Frontal cortex (tissue), 4 donors: ENCODE measurements at places on chromosomes 4 and X. TPM values are rescaled to one million over a fixed set of nuclear protein-coding genes. Genes with fewer than 3 reads are reported as not detected.

PIR gene
- total RNA-seq: 2.0 TPM

TDO2 gene
- total RNA-seq: not detected

SHOX gene
- not detected for total RNA-seq

GRCh38 chrX:38718311-38718710, 82.9 kb upstream of the MID1IP1 start:
- DNase-seq: no peak

GRCh38 chrX:119025900-119026299, 46.9 kb upstream of the CT47C1 start:
- DNase-seq: no peak

- DNase-seq: peak; percentile 46
These were observed 27.3 kb upstream of the JADE1 start for GRCh38 chr4:128782076-128782715.

- no peak for DNase-seq
These were observed 35.9 kb upstream of the PPA2 start for GRCh38 chr4:105509714-105510113.

DNA sequence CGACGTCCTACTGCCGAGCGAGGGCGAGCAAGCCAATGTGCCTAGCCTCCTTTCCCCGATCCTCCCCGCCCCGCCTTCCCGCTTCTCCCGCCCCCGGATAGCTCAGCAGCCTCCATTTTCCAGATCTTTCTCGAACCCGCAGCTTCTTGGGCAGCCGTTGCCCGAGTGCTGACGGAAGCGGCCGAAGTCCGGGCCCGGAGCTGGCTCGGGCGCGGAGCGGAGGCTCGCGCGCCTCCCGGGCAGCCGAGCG, 172 bp upstream of the HSPA4L start:
- DNase-seq: peak; percentile 90

GRCh38 chr4:20901851-20902250, 201.6 kb downstream of the PACRGL start:
- DNase-seq: no peak

DNA sequence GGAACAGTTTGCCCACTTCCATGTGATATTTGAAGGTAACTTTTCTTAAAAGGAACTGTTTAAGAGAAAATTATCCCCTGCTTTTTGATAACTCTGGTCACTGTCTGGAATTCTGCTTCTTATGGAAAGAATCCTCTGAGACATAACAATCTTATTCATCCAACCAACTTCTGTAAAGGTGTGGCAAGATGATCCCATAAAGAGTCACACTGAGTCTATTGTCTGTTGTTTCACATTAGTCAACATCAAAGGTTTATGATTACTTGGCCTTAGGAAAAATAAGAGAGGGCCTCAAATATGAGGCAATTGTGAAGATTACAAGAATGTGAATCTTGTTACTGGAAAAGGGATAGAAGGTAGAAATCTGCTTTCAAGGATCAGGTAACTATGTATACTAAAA, 88.0 kb upstream of the MAGEB18 start:
- DNase-seq: no peak

- DNase-seq: no peak
These were observed 9.6 kb downstream of the NLGN3 start for GRCh38 chrX:71154196-71154595.

DNA sequence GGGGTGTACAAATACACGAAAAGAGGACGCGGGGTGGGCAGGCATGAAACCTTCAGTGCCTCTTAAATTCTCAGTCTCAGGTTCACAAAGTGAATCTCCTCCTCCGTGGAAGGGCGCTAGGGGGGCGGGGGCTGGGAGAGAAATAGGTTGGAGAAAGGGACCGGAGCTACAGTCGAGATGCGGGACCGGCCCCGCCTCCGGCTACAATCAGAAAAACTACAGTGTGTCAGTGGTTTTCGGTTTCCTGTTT, 3.4 kb downstream of the MAML3 start:
- no peak for DNase-seq

GRCh38 chr4:93267747-93268146, 560.8 kb upstream of the ATOH1 start:
- no peak for DNase-seq

DNA sequence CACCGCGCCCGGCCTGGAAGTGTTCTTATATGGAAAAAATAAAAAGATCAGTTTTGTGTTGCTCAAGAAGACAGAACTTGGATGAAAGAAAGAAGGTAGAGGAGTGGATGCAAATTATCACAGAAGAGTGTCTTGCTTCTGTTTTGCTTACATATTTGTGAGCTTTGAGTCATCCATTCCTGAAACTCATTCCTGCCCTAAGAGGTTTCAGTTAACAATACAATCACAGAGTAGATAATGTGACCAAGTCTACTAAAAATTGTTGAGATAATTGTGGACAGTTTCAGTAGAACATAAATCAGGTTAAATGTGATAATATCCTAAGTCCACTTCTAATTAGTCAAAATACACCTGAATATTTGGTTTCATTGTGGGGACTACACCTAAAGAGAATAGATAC, 26.4 kb upstream of the LRCH2 start:
- no peak for DNase-seq

DNA sequence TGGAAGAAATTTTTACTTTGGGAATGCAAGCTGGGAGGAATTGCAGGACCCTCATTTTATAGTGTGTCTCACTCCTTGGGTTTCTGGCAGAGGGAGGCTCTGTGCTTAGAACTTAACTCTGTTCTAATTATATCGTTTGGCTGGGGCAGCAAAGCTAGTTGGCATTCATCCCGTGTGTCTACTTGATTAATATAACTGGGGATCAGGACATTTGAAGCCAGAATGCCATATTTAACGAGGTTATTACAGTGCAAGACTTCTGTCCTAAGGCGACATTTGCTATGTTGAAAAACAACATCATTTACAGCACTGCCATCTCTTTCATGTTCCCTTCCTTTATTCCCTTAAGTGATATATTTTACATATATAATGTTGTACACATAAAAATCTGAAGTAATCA, 179.1 kb upstream of the TBC1D9 start:
- no peak for DNase-seq

PABPC5 gene
- 14.3 TPM for total RNA-seq

NEUROG2 gene
- 36.7 TPM for total RNA-seq

- DNase-seq: no peak
These were observed 179.3 kb upstream of the STS start for GRCh38 chrX:6968231-6968630.

DNA sequence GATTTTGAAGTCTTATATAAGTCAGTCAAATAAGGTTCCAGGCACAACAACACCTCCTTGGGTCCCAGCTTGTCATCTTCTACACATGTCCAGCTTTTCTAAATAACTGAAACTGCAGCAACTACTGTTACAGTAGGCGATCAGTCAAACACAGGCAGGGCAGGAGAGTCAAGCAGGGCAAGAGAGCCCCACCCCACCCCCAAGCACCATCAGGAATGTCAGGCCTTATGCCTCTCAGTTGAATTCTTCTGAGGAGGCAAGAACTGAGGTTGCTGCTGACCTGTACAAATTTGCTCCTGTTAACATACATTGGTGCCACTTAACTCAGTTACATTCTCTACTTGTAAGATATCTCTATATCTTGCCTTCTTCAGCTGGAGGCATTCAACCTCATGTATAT, 608.8 kb upstream of the PCDH10 start:
- DNase-seq: no peak

DNA sequence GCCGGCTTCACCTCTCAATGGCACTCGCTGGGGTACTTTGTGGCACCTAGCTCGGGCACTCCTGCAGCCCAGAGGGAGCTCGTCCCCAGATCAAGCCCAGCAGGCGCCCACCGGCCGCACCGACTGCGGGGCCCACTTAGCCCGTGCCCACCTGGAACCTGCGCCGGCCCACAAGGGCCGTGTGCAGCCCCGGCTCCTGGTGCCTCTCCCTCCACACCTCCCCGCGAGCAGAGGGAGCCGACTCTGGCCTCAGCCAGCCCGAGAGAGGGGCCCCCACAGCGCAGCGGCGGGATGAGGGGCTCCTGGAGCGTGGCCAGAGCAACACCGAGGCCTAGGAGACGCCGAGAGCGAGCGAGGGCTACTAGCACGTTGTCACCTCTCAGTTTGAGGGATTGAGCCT, 82.1 kb upstream of the SHISA3 start:
- DNase-seq: no peak

CNKSR2 gene
- 173 TPM for total RNA-seq

VCX2 gene
- not detected for total RNA-seq

F8A3 gene
- total RNA-seq: 1.2 TPM

DNA sequence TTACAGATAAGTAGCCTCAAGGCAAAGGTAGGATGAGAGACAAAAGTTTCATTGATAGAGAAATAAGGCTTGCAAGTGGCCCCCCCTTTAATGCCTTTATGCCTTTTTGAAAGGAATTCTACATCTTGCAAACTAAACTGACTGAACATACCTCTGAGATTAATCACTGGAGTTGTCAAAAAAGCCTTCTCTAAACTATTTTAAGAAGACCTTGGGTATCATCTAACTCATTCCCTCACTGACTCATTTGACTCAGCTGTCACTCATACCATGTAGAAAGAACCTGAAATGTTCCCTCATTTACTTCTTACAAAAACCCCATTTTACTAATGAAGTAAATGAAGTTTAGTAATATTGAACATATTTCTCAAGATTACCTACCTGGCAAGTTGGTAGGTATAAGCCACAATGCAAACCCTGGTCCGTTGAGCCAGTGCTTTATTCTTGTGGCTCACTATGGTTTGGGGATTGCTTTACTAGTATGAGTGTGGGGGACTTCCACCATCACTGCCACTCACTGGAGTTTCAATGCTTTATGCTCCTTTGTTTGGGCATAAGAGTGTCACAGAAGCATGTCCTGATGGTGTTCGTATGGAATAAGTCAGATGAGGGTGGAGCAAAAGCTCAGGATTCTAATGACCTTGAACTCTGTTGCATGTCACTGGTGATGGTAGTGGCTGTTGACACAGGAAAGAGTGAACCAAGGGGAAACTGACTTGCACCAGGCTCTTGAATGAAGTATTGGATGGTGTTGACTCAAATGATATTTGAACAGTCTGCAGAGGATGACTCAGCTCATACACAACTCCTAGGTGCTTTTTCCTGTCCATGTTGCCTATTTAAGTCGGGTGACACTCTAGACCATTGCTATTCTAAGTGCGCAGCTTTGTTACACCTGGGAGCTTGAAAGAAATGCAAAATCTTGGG, 305.5 kb upstream of the EMCN start:
- no peak for DNase-seq

APOOL gene
- 5.3 TPM for total RNA-seq

DNA sequence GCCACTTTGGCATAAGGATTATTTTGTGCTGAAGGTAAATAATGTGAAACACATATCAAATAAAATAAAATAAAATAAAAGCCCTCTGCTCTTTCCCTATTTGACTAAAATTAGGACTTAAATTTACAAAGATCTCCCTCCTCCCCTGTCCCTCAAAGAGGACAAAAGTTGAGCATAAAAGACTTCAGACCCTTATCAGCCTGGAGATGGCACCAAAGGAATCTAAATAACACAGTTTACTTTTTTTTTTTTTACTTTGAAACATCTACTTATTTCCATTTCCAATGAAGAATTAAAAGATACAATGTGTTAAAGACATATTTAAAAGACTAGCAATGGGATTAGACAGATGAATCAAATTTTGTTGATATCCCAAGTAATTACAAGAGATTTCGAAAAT, 89.7 kb downstream of the EPHA5 start:
- no peak for DNase-seq

DNA sequence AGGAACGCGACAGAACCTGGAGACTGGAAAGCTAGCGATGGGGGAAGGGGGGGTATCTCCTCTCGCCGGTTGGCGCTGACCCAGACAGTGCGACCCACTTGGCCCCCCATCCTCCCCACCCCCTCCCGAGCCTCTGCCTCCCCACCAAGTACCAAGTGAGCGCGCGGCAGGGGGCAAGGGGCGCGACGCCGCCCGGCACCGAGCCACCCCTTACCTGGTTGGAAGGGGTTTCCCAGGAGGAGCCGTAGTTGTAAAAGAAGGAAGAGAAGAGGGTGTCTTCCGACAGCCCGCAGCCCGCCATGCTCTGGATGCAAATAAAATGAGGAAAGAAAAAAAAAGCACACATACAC, 112.2 kb downstream of the DHX15 start:
- DNase-seq: no peak

TMEM156 gene
- total RNA-seq: 0.41 TPM

GRCh38 chr4:116073051-116073450, 959.6 kb upstream of the NDST4 start:
- no peak for DNase-seq

GRCh38 chr4:17623451-17624001, 9.1 kb downstream of the MED28 start:
- no peak for DNase-seq

- DNase-seq: no peak
These were observed 8.9 kb downstream of the WWC2 start for GRCh38 chr4:183107891-183108459.

CT45A5 gene
- total RNA-seq: not detected

DNA sequence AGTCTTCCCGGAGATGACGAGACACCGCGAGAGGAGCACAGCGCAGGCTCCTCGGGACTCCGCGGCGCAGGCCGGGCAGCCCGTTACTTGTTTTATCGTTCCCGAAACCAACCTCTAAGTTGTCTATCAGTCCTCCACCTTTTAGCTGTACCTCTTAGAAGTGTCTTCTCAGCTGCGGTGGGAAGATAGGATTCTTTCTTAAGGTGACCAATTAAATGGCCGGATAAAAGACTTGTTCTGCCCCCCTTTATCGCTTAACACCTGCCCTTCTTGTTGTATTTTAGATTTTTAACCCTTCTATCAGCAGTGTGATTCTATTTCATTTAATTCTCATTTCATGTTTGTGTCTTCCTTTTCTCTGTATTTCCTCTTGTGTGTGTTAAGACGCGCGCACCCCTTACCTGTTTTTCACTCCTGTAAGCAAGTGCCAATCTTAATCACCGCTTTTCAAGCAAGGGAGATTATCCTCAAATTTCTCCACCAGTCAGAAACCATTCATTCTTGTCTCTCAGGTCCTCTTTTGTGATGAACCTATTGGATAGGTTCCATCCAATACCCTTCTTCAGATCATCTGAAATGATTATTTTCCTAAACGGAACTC, at the start of gene SLC9B2:
SLC9B2 (minus strand) TSS at position 15 of the 601 bp plus-strand sequence. CDS start 9,211 bp downstream, outside the sequence.
- peak; percentile 19 for DNase-seq

IL1RAPL2 gene
- 8.2 TPM for total RNA-seq

TLR8 gene
- total RNA-seq: under 0.01 TPM

- no peak for DNase-seq
These were observed 18.7 kb downstream of the SGMS2 start for GRCh38 chr4:107843391-107843790.
